ENCODE measurements at places on chromosomes 13 and 19. TPM values are rescaled to one million over a fixed set of nuclear protein-coding genes. Genes with fewer than 3 reads are reported as not detected.

PNMA8C gene
- 1.3 TPM for polyA plus RNA-seq

FXYD3 gene
- not detected for polyA plus RNA-seq

TEX101 gene
- 0.07 TPM for polyA plus RNA-seq

CGB3 gene
- polyA plus RNA-seq: 0.10 TPM

ZNF460 gene
- 4.3 TPM for polyA plus RNA-seq

TNFRSF19 gene
- polyA plus RNA-seq: 4.6 TPM

DNA sequence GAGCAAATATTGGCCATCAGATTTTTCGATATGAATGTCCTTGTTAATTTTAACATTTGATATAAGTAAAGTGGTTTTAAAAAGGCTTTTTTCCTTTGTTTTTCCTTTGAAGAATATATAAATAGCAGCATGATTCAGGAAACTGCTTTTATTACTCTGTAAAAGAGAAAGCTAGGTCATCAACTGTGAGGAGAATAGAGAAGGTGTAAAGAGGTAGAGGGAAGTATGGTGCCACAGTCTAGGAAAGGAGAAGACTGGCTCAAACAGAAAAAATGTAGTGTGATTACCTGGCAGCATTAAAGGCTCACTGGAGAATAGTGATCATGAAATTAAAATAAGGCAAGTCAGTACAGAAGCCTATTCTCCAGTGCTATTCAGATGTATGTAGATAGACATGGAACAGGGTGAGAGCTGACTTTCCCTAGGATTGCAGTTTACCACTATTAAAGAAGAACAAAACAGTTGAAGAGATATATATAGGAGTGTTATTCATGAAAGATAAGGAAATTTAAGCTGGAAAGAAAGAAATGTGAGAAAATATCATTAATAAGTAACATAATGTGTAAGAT lies 1115.9 kb upstream of the PCDH9 start:
- H3K4me1 ChIP-seq: no peaks in the 10 kb centered on the region
- no peaks in the 10 kb centered on the region for H3K27me3 ChIP-seq
- H3K4me3 ChIP-seq: no peak overlapping the region
- DNase-seq: no peak
- H3K27ac ChIP-seq: no peak overlapping the region

GRCh38 chr19:1266129-1266915 lies 2.8 kb upstream of the CIRBP start:
- peak; percentile 93 for DNase-seq
- H3K4me3 ChIP-seq: peak overlapping the region; percentile 58
- H3K36me3 ChIP-seq: peaks cover 14% of the 10 kb centered on the region
- no peaks in the 10 kb centered on the region for H3K27me3 ChIP-seq

GRCh38 chr19:14530506-14530905 lies 1.1 kb downstream of the TECR start:
- H3K36me3 ChIP-seq: no peaks in the 10 kb centered on the region
- no peaks in the 10 kb centered on the region for H3K27me3 ChIP-seq
- no peak overlapping the region for H3K27ac ChIP-seq

DNA sequence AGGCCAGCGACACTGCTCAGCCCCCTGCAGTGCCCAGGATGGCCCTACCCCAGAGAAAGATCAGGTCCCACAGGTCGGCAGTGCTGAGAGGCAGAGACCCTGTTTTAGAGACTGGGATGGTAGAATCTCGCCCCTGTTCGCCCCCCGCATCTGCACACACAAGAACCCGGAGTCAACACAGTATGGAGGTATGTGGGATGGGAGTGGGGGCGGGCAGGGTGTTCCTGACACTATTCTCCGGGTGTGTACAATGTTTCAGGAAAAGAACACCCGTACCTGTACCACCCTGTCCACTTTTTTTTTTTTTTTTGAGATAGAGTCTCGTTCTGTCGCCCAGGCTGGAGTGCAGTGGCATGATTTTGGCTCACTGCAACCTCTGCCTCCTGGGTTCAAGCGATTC lies 19.3 kb downstream of the PIP5K1C start:
- H3K27ac ChIP-seq: no peak overlapping the region
- no peaks in the 10 kb centered on the region for H3K27me3 ChIP-seq
- peaks cover 6% of the 10 kb centered on the region for H3K4me1 ChIP-seq
- no peak for DNase-seq

DNA sequence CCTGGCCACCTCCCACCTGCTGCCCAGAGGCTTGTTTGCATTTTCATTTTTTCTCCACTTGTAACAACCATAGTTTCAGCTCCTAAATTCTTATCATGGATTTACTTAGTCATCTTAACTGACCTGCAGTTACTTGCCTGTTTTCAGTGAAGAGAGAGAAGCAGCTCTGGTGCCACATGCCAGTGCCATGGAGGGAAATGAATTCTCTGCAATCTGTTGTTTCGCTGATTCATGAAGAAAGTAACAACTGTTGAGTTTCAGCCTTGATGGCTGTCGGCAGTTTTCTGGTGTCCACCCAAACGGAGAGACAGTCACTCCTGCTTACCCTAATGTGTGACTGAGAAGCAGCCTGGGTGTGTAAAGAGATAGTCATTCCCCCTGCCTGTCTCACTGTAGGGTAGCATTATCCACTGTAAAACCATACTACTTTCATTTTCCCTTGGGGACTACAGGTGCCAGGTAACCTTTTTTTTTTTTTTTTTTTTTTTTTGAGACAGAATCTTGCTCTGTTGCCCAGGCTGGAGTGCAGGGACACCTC lies 116.1 kb downstream of the DNAJC3 start:
- no peak overlapping the region for H3K4me3 ChIP-seq
- no peaks in the 10 kb centered on the region for H3K4me1 ChIP-seq
- H3K27me3 ChIP-seq: no peaks in the 10 kb centered on the region

GRCh38 chr13:23144431-23144830 lies 36.3 kb upstream of the SGCG start:
- no peaks in the 10 kb centered on the region for H3K27me3 ChIP-seq
- H3K27ac ChIP-seq: no peak overlapping the region
- no peak overlapping the region for H3K4me3 ChIP-seq
- DNase-seq: no peak
- H3K4me1 ChIP-seq: no peaks in the 10 kb centered on the region
- no peaks in the 10 kb centered on the region for H3K36me3 ChIP-seq

DNA sequence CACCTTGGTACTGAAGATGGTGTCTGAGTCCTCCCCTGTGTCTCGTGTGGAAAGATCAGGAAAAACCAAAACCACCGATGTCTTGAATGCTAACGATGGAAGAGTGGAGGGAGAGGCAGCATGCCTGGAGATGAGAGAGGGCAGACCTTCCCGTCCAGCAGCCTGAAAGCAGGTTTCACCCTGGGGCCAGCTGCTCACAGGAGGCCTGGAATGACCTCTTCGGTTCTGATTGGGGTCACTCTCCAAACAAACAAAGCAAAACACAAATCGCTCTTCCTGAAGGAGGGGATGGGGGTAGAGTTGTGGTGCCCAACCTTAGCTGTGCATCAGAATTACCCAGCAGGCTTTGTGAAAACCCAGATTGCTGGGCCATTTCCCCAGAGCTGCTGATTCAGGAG lies 142.3 kb upstream of the SOX1 start:
- H3K4me3 ChIP-seq: no peak overlapping the region
- no peak overlapping the region for H3K27ac ChIP-seq
- H3K27me3 ChIP-seq: no peaks in the 10 kb centered on the region
- DNase-seq: no peak
